ENCODE measurements at places on chromosomes 1 and 21.

DNA sequence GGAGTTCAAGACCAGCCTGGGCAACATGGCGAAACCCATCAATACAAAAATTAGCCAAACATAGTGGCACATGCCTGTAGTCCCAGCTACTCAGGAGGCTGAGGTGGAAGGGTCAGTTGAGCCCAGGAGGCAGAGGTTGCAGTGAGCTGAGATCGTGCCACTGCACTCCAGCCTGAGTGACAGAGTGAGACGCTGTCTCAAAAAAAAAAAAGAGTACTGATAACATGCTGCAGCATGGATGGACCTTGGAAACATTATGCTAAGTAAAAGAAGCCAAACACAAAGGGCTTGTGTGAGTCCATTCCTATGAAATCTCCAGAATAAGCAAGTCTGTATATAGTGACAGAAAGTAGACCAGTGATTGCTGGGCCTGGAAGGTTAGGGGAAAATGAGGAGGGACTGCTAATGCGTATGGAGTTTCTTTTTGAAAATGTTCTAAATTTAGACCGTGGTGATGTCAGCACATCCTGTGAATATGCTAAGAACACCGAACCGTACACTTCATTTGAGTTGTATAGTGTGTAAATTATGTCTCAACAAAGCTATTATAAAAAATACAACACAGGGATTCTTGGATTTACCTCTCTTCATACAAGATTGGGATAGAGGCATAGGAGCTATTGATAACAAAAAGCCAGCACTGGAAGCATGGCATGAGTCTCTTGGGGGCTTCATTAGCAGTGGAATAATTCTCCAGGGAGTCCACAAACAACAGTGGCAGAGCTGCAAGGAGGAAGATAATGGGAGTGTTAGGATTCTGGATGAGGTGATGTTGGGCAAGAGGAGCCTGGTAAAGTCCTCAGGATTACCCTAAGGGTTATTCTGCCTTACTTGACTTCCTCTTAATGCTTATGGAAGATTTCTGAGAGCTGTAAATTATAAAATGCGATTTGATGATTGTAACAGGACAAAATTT lies 73.5 kb downstream of the TTC3 start:
- no peak for DNase-seq

DNA sequence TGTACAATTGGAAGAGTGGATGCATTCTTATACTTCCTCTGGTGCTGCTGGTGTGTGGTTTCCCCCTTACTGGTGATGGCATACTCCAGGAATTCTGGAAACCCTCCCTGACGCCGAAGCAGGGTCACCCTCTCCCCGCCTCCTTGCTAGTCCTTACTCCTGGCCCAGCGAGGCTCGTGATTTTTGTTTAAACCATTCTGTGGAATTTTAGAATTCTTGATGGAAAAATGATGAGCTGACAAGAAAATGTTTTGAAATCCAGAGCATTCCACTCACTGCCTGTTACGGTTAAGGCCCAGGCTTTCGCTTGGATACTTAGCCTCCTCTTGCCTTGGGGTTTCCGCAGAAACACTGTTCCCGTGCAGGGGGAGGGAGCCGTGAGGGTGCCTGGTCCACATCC lies 41.1 kb downstream of the IL6R start:
- no peak for DNase-seq

DNA sequence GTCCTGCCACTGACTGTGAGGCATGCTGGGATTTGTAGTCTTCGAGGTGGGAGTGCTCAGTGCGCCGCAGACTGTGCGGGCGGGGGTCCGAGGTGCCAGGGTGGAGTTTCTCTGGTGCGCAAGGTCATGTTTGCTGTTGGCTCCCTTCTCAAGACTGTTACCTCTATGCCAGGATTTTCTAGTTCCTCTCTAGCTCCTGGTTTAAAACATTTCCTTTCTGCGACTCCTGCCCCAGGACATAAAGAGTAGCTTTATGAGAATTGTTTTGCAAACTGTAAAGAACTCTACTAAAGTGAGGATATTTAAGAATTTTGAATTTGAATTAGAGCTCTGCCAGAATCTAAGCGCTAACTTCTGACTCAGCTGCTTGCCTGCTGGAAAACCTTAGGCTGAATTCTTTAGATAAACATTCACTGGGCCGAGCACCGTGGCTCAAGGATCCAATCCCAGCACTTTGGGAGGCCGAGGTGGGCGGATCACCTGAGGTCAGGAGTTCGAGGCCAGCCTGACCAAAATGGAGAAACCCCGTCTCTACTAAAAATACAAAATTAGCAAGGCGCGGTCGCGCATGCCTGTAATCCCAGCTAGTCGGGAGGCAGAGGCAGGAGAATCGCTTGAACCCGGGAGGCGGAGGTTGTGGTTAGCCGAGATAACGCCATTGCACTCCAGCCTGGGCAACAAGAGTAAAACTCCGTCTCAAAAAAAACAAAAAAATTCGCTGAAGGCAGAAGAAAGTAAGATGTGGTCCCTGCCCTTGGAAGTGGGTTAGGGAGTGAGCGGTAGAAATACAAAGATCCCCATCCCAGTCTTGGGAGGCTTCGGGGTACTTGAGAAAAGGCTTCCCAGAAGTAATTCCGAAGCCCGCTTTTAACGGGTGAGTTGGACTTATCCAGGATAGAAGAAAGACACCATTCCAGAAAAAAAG lies 992 bp upstream of the USP48 start:
- DNase-seq, result peak; percentile 88

GRCh38 chr21:34536311-34536710 lies 24.3 kb upstream of the KCNE1 start:
- DNase-seq, result no peak

- no peak for DNase-seq
These were observed 53.5 kb upstream of the CNTN2 start for GRCh38 chr1:204989266-204990058.

GRCh38 chr1:10745886-10746455 lies 50.5 kb downstream of the CASZ1 start:
- no peak for DNase-seq

GRCh38 chr1:235992868-235993267 lies 72.0 kb downstream of the NID1 start:
- DNase-seq, result no peak

DNA sequence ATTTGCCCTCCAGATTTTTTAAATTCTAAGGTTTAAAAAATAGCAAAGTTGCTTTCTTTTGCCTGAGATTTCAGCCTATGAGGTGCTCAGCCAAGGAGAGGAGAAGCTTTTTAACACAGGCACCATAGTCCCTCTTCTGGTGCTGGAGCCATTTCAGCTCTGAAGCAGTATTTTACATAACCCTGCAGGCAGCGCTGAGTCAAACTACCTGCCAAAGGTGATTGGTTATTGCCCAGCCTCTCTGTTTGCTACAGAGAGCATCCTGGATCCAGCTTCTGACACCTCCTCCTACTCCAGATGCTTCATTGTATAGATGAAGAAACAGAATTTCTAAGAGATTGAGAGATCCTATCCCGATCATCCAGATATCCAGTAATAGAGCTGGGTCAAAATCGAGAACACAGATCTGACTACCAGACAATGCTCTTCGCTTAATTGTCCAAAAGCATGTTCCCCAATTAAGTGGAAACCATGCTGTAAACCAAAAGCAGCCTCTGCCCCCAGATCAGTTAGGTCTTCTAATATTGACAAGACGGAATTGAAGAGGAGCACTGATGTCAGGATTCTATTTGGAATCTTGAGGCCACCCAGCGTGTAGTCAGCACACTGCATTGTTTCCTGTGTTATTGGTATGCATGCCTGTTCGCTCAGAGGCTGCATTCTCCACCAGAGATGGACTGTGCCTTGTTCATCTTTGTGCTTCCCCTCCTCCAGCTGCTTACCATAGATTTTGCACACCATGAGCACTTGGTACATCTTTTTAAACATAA lies 22.1 kb downstream of the RGS8 start:
- no peak for DNase-seq

GRCh38 chr1:6200188-6200809 lies 904 bp upstream of the RPL22 start:
- DNase-seq, result peak; percentile 7

GRCh38 chr21:40686526-40686925 lies 160.4 kb downstream of the DSCAM start:
- DNase-seq, result no peak

GRCh38 chr1:19202396-19202795 lies 7.7 kb downstream of the UBR4 start:
- DNase-seq, result no peak

GRCh38 chr1:2783435-2784397 lies 17.8 kb downstream of the TTC34 start:
- DNase-seq, result no peak

- DNase-seq, result no peak
These were observed 595 bp downstream of the RNF2 start for GRCh38 chr1:185045814-185046492.

DNA sequence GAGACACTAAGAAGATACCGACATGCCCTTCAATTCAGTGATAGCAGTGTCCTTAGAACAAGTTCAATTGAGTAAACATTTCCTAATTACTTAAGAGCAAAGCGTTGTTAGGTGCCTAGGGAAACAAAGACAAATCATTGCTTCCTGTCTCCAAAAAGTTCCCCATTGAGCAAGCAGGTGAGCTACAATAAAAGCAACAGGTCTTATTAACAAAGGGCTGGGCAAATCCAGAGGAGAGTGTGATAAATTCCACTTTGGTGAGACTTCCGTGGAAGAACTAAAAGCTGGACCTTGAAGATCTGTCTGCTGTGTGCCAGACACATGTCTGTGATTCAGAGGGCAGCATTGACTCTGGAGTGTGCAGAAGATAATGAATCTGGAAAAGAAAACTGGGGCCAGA lies 1.9 kb upstream of the TUT4 start:
- DNase-seq, result peak; percentile 44

DNA sequence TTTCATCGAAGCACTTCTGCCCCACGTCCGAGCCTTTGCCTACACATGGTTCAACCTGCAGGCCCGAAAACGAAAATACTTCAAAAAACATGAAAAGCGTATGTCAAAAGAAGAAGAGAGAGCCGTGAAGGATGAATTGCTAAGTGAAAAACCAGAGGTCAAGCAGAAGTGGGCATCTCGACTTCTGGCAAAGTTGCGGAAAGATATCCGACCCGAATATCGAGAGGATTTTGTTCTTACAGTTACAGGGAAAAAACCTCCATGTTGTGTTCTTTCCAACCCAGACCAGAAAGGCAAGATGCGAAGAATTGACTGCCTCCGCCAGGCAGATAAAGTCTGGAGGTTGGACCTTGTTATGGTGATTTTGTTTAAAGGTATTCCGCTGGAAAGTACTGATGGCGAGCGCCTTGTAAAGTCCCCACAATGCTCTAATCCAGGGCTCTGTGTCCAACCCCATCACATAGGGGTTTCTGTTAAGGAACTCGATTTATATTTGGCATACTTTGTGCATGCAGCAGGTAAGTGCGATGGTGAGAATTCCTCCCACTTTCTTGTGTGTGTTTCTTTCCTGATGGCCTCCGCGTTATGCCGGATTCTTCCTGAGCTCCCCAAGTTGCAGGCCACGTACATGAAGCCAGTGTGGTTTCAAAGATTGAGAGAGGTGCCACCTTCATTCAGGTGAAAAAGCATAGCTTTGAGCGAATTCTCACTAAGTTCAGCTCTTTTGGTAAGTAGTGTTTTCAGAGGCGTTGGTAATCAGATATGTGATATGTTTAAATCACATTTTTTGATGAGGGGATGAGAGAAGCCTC lies 6.0 kb downstream of the NFIA start:
- no peak for DNase-seq

DNA sequence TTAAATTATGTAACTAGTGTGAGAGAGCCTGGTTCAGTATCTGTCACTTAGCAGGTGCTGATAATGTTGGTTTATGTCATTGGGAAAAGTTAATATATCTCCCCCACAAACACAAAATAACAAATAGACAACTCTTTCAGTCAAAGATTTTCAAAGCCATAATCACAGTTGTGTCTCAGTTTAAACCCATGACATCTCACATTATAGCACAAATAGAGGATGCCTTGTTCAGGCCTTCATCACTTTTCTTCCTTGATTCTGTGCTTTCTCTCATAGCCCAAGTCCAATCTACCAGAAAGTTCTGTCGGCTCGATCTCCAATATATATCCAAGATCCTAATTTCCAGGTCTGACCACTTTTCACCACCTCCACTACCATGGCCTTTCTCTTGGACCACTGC lies 6.2 kb upstream of the EPS15 start:
- DNase-seq, result no peak
